ENCODE measurements at places on chromosomes 7 and 10.

GRCh38 chr10:91517394-91517793 is 107.2 kb downstream of the HECTD2 start:
- ATAC-seq, result no peak

DNA sequence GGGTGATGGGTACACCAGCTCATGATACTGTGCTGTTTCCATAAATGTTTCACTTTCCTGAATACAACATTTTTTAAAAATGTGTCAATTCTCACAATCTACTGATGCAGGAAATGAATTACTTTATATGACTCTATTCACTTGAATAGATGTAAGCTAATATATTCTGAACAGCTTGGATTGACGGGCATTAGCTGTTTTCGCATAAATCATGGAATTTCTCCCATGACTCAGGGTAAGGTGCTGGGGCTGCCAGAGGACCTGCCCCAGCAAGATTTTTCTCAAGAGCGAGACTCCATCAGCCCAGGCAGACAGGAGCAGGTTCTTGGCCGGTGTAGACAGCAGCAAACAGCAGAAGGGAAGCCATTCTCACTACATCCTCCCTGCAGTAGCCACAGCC is 107.1 kb downstream of the PFKFB3 start:
- ATAC-seq, result no peak

DNA sequence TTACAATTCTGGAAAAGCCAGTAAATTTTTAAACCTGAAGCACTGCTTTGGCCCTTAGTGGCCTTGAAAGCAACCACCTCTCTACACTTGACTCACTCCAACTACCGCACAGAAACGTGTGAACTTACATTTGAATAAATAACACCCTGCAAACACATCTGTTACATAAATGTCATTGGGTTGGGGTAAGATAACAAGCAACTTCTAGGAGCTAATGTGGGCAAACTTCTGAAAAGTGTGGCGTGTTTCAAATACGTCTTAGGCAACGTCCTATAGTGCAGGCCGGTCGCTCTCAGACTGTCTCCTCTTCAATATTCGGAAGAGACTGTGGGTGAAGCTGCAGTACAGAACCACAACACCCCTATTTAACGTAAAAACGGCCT is 474 bp downstream of the ORC5 start:
- ATAC-seq, result peak; percentile 41

DNA sequence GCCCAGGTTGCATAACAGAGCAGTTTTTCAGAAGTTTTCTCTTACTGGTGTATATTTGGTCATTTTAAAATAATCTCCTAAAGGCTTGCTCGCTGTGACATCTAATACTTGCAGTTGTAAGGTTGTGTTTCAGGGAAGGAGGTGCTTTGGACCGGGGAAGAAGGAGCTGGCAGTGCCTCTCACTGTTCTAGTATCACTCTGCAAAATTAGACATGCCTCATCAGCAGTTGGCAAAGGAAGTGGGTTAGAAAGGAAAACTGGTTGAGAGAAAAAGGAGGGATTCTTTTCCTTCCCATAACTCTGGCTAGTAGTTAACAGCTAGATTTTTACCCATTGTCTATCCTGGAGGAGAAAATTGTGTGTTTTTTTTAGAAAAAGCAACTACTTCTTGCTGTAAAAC is 34.8 kb downstream of the CUL1 start:
- no peak for ATAC-seq

GRCh38 chr10:66746246-66746645 is 179.6 kb upstream of the LRRTM3 start:
- no peak for ATAC-seq

DNA sequence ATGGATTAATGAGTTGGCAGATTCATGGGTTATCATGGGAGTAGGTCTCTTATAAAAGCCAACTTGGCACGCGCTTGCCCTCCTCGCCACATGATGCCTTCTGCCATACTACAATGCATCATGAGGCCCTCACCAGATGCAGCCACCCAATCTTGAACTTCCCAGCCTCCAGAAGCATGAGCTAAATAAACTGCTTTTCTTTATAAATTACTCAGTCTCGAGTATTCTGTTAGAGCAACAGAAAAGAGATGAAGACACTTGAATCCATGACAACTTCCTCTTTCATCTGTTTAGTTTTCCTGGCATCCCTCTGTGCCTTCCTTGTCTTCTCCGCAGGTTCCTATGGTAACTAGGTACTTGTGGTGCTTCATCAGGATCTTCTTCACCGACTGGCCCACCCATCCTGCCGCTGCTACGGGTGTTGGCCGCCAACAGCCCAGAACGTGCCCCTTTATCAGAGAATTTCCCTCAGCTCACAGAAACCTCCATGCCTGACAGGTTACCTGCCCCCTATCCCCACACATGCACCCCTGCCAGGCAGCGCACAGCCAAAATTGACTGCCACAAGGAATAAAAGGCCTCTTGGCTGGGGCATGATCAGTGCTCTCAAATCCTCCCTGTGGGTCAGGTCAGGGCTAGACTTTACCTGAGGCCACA is 28.0 kb upstream of the PPIF start:
- ATAC-seq, result no peak
